Lung (tissue), 17 donors: ENCODE measurements at places on chromosomes 13 and 19. TPM values are rescaled to one million over a fixed set of nuclear protein-coding genes. Genes with fewer than 3 reads are reported as not detected.

GRCh38 chr13:52455677-52456041 lies 381 bp downstream of the CKAP2 start:
- peaks cover 21% of the 10 kb centered on the region for H3K4me1 ChIP-seq
- peak overlapping the region; percentile 96 for H3K27ac ChIP-seq
- peak; percentile 88 for DNase-seq
- no peaks in the 10 kb centered on the region for H3K36me3 ChIP-seq
- peak overlapping the region; percentile 75 for H3K4me3 ChIP-seq

Gene CACNG6
- total RNA-seq = 8.6 TPM

DNA sequence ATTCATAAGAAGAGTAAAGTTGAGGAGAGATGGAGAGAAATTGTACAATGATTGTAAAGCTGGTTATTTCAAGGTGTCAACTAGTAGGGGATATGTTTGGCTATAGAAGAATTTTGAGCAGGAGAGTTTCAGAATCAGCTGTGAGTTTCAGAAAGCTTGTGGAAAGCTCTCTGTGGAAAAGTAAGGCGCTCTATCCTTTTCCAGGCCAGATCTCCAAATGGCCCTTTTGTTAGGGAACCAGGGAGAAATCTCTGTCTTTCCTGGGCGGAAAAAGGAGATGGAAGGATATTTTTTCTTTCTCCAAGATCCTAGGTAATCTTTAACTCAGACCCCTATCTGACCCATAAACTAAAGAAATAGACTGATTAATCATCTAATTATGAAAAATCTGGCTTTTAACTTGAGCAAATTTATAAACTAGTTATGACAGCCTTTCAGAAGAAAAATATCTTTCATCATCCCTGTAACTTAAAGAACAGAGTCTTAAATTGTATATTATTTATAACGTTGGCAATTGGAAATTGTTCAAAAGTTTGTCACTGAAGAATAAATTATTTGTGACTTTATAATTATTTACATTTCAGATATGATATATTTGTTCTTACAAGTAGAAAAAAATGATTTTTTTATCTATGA lies 34.5 kb downstream of the SPRY2 start:
- no peak overlapping the region for H3K4me3 ChIP-seq
- H3K36me3 ChIP-seq = no peaks in the 10 kb centered on the region
- H3K27me3 ChIP-seq = no peaks in the 10 kb centered on the region
- H3K4me1 ChIP-seq = no peaks in the 10 kb centered on the region
- DNase-seq = no peak
- peak overlapping the region; percentile 45 for H3K27ac ChIP-seq

DNA sequence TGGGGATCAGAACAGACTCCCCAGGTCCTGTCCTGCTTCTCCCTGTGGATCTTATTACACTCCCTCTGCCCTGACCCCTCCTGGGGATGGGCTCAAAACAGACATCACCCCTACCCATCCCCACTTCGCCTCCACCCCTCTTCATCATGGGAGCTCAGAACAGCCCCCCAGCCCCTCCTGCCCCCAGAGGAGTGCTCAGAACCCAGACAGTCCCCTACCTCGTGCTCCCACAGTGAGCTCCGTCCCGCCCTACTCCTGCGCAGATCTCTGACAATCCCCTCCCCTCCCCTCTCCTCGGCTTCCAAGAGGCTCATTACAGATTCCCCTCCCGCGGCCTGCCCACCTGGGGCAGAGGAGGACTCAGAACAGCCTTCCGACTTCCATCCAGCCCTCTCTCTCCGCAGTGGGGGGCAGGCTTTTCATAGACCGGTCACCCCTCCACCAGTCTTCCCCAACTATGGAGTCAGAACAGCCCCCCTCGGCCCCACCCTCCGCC lies 6.1 kb downstream of the NXNL1 start:
- no peaks in the 10 kb centered on the region for H3K36me3 ChIP-seq
- H3K27ac ChIP-seq = no peak overlapping the region
- H3K4me1 ChIP-seq = no peaks in the 10 kb centered on the region
- no peak for DNase-seq
- H3K4me3 ChIP-seq = no peak overlapping the region

Gene PDE4C
- 3.6 TPM for total RNA-seq

DNA sequence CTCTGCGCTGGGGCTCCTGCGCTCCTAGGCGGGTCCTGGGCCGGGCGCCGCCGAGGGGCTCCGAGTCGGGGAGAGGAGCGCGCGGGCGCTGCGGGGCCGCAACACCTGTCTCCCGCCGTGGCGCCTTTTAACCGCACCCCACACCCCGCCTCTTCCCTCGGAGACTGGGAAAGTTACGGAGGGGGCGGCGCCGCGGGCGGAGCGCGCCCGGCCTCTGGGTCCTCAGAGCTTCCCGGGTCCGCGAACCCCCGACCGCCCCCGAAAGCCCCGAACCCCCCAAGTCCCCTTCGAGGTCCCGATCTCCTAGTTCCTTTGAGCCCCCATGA lies at the start of gene GJB2:
TSS of gene GJB2 (minus strand) at position 103 of the 326 bp plus-strand sequence. CDS start 3,357 bp downstream, outside the sequence.
- H3K27me3 ChIP-seq = peaks cover 68% of the 10 kb centered on the region
- peak within 1 kb of the TSS; percentile 24 for H3K4me3 ChIP-seq
- DNase-seq = no peak
- H3K36me3 ChIP-seq = no peaks in the 10 kb centered on the region
- no peaks in the 10 kb centered on the region for H3K4me1 ChIP-seq
- no peak within 1 kb of the TSS for H3K27ac ChIP-seq

- no peak overlapping the region for H3K4me3 ChIP-seq
- no peaks in the 10 kb centered on the region for H3K4me1 ChIP-seq
- H3K27ac ChIP-seq = no peak overlapping the region
- H3K27me3 ChIP-seq = no peaks in the 10 kb centered on the region
- no peaks in the 10 kb centered on the region for H3K36me3 ChIP-seq
Observed at GRCh38 chr13:66556306-66556705, 673.8 kb downstream of the PCDH9 start.

DNA sequence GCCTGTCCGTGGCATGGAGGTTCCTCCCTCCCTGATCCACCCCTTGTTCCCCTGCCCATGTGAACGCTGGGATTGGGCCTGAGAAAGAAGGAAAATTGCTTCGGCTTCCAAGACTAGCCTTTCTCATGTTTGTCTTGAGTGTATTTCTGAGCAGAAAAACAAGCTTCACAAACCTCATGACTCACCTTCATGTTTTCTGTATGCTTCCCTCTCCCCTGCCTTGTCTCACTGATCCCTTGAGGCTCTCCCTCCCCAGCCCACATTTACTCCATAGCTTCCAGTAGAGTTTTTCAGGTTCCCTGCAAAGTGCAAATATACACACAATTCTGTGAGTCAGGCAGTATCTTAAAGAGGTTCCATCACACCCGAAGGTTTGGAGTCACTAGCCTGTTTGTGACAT lies 572.4 kb downstream of the UQCRFS1 start:
- no peak for DNase-seq
- H3K36me3 ChIP-seq = no peaks in the 10 kb centered on the region
- no peaks in the 10 kb centered on the region for H3K4me1 ChIP-seq

Gene POU2F2
- total RNA-seq = 7.6 TPM

- no peaks in the 10 kb centered on the region for H3K4me1 ChIP-seq
- peaks cover 4% of the 10 kb centered on the region for H3K36me3 ChIP-seq
- DNase-seq = no peak
Observed at GRCh38 chr13:111312944-111313590, 7.4 kb upstream of the TEX29 start.

Gene TNFSF13B
- 32.9 TPM for total RNA-seq

DNA sequence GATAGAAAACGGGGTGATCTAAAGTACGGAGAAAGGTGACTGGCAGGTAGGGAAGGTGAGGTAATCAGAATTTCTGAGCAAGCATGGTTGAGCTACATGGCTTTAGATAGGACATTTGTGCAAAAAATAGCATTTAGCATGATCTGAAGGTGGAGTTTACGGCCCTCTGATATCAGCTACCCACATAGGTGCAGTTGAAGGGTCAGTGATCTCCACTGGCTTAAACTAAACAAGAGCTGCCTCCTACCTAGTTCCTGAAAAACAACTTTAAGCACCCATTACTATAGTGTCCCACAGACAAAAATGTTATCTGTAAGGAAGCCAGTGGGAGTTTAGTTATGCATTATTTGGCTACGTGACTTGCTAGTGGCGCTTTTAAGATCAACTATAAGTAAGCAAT lies 1.2 kb upstream of the CASP14 start:
- no peak overlapping the region for H3K4me3 ChIP-seq
- no peaks in the 10 kb centered on the region for H3K4me1 ChIP-seq
- DNase-seq = no peak
- H3K27ac ChIP-seq = no peak overlapping the region

DNA sequence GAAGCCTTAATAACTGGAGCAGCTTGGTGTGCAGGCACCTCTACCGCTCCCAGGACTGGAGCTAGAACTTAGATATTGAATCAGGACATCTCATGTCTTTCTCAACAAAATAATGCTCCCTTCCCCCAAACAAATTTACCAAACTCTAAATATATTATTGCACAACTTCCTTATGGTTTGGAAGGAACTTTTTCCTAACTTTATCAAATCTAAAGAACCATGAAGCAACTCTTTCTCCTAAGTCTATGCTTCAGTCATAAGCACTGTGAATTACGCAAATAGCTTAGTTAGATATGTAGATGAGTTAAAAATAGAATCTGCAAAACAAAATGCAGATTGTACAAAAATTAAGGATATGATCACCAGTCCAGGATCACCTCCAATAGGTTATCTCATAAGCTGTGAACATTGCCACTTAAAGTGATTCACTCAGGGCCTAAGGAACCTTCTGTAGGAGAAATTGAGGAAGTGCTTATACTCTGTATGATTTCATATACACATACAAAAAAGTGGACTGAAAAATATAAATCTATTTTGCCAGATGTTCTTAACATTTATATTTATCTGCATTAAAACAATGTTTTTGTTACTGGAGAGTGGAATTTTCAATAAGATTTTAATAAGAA lies 20.4 kb upstream of the MAB21L1 start:
- DNase-seq = no peak
- no peak overlapping the region for H3K27ac ChIP-seq
- H3K36me3 ChIP-seq = no peaks in the 10 kb centered on the region
- H3K27me3 ChIP-seq = peaks cover 2% of the 10 kb centered on the region
- H3K4me1 ChIP-seq = no peaks in the 10 kb centered on the region
- H3K4me3 ChIP-seq = no peak overlapping the region

DNA sequence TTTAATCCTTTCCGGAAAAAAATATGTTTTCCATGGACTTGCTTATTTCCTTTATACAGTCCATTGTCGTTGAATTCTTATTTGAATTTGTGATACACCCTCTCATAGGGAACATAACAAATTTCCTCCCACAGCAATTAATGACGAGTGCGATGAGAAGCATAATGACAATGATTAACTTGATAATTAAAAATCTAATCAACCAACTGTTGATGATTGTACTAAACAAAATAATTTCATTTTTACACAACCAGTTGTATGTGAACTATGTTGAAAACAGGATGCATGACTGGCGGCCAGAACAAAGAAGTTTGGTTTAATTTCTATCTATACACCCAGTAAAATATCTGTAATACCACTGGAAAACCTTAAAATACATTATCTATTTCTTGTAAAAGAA lies 26.1 kb upstream of the CEACAM21 start:
- H3K27ac ChIP-seq = no peak overlapping the region
- no peaks in the 10 kb centered on the region for H3K27me3 ChIP-seq
- H3K36me3 ChIP-seq = no peaks in the 10 kb centered on the region
- H3K4me3 ChIP-seq = no peak overlapping the region
- no peak for DNase-seq
- H3K4me1 ChIP-seq = no peaks in the 10 kb centered on the region

GRCh38 chr13:89865164-89866064 lies 1482.1 kb upstream of the MIR17HG start:
- no peaks in the 10 kb centered on the region for H3K36me3 ChIP-seq
- H3K4me3 ChIP-seq = no peak overlapping the region
- H3K27ac ChIP-seq = no peak overlapping the region
- H3K27me3 ChIP-seq = no peaks in the 10 kb centered on the region

- DNase-seq = peak; percentile 85
- no peak overlapping the region for H3K4me3 ChIP-seq
- H3K27me3 ChIP-seq = no peaks in the 10 kb centered on the region
- H3K4me1 ChIP-seq = peaks cover 48% of the 10 kb centered on the region
- H3K27ac ChIP-seq = peak overlapping the region; percentile 94
Observed at GRCh38 chr19:19461671-19462622, 53.4 kb downstream of the TSSK6 start.

DNA sequence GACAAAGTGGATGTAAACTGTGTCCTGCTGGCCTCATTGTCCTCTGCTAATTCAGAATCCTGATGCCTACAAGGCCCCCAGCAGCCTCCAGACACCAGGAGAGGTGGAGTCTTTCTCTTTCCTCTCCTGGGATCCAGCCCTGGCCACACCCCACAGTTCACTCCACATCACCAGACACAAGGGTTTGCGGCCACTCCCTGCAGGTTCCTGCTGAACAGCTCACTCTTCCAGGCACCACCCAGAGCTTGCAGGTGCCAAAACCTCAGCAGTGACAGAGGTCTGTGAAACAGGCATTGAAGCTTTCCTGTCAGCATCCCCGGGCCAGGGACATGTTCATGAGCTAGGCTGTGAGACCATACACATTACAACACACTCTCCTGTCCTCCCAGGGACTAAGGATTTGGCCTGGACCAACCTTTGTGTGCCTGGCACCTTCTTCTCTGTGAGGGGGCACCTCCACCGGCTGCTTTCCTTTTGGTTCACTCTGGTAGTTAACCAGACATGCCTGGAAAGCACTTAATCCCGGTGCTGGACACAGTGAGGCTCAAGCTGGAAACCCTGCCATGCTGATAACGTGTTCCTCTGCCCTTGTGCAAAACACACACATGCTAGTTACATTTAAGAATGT lies 11.1 kb upstream of the ATP12A start:
- no peak overlapping the region for H3K27ac ChIP-seq
- DNase-seq = no peak
- no peak overlapping the region for H3K4me3 ChIP-seq

DNA sequence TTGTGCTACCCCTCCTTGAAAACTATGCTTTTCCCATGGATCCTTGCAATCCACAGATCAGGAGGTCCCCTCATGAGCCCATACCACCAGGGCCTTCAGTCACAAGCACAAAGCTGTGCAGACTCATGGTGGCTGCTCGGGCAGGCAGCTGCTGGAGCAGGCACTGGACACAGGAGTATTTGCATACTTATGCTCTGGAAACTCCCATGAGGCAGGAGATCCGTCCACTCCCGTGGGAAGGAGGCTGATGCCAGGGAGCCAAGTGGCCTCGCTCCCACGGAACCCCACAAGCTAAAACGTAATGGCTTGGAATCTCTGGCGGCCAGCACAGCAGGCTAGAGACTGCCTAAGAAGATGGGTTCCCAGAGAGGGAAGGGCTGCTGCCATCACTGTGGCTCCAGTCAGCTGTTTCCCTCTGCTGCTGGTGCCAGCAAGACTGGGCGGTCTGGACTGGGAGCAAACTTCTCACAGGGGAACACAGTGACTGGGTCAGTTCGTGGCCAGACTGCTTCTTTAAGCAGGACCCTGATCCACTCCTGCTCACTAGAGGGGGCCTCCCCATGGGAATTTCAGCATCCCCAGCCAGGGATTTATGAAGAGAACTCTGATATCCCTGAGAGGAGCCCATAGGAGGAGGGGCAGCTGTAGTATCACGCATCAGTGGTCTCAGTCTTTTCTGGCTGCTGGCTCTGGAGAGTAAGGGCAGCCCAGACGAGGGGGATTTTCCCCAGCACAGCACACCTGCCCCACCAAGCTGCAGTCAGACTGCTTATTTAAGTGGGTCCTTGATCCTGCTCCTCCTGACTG lies 370.3 kb upstream of the ATXN8OS start:
- DNase-seq = no peak
- no peaks in the 10 kb centered on the region for H3K36me3 ChIP-seq
- no peak overlapping the region for H3K4me3 ChIP-seq
- no peak overlapping the region for H3K27ac ChIP-seq

Gene ERICH4
- not detected for total RNA-seq

GRCh38 chr13:112688560-112689302 lies 1.1 kb upstream of the ATP11A start:
- peak overlapping the region; percentile 99 for H3K27ac ChIP-seq
- peak; percentile 70 for DNase-seq
- H3K4me3 ChIP-seq = peak overlapping the region; percentile 84
